ENCODE measurements at places on chromosomes 6 and 20. TPM values are rescaled to one million over a fixed set of nuclear protein-coding genes. Genes with fewer than 3 reads are reported as not detected.

- no peak for DNase-seq
- H3K4me3 ChIP-seq = no peak overlapping the region
- no peaks in the 10 kb centered on the region for H3K4me1 ChIP-seq
- no peaks in the 10 kb centered on the region for H3K36me3 ChIP-seq
- no peaks in the 10 kb centered on the region for H3K27me3 ChIP-seq
These were observed 241.6 kb downstream of the LY86 start for GRCh38 chr6:6829872-6830685.

DNA sequence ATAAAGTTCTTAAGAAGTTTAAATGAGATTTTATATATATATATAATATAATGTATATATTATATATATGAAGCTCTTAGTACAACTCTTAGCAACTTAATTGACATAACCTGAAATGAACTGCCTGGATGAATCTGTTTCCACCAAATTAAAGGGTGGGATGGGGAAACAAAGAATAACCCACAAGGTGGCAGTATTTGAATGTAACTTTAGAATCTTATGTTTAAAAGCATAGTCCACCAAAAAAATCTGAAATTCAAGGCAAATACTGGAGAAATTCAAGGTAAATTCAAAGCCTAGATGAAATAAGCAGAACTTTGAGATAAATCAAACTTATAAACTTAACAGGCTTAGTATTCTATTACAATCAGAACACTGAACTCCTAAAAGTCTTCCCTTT lies 4.4 kb upstream of the IBTK start:
- H3K27ac ChIP-seq = no peak overlapping the region
- H3K27me3 ChIP-seq = no peaks in the 10 kb centered on the region
- H3K36me3 ChIP-seq = no peaks in the 10 kb centered on the region
- no peak for DNase-seq

GRCh38 chr6:149233056-149233715 lies 84.3 kb upstream of the TAB2 start:
- no peaks in the 10 kb centered on the region for H3K27me3 ChIP-seq
- no peak overlapping the region for H3K4me3 ChIP-seq
- no peak for DNase-seq
- H3K4me1 ChIP-seq = peaks cover 16% of the 10 kb centered on the region
- H3K36me3 ChIP-seq = no peaks in the 10 kb centered on the region
- peak overlapping the region; percentile 90 for H3K27ac ChIP-seq

Gene GCNT2
- 3.3 TPM for total RNA-seq

DNA sequence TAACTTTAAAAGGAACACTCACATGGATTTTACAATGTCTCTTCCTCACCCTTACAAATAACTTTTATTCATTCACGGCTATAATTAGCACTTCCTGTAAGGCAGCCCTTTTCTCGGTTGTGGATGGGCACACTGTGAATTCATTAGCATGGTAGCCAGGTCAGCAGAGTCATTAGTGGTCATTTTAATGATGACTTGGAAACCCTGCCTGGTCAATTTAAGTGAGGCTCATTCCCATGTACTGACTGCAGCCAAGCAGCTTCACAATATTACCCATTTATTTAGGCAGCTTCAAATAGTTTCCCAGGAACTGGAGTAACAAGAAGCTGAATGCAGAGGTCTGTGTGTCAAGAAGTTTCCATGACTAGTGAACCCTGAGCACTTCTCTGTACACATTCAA lies 248.8 kb downstream of the KHDC1L start:
- H3K4me3 ChIP-seq = no peak overlapping the region
- no peak overlapping the region for H3K27ac ChIP-seq
- no peak for DNase-seq
- no peaks in the 10 kb centered on the region for H3K27me3 ChIP-seq

- H3K4me1 ChIP-seq = no peaks in the 10 kb centered on the region
- no peak overlapping the region for H3K27ac ChIP-seq
- H3K27me3 ChIP-seq = peaks cover 34% of the 10 kb centered on the region
- no peak for DNase-seq
These were observed 6.9 kb downstream of the PHACTR3 start for GRCh38 chr20:59611286-59611685.

- peak; percentile 74 for DNase-seq
- no peak overlapping the region for H3K4me3 ChIP-seq
- H3K36me3 ChIP-seq = no peaks in the 10 kb centered on the region
- no peaks in the 10 kb centered on the region for H3K4me1 ChIP-seq
- no peaks in the 10 kb centered on the region for H3K27me3 ChIP-seq
These were observed 111.2 kb upstream of the MMS22L start for GRCh38 chr6:97394160-97394748.

DNA sequence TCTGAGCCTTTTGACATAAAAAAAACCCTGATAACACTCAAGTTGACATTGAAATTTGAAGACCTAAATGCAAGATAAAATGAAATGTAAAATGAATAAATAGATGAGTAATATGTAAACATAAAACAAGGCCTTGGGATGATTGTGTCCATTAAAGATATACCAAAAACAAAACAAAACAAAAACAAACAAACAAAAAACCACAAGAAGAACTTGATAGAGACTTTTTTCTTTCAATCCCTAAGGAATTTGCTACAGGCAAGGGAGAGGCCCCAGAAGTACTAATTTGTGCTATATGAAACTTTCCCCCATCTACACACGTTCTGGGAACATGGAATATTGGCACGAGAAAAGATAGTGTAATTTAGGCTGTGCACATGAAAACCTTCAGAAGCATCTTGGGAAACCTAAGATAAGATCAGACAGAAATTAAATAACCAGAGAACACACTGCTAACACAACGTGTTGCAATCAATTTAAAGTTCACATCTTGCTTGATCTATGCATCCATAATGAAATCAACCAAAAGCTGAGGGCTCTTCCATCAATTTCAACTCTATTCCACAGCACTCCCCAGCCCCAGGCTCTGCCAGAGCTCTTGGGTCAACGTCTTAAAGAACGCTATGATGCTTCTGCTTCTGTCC lies 201.1 kb upstream of the RREB1 start:
- no peaks in the 10 kb centered on the region for H3K4me1 ChIP-seq
- no peaks in the 10 kb centered on the region for H3K27me3 ChIP-seq
- no peaks in the 10 kb centered on the region for H3K36me3 ChIP-seq
- no peak for DNase-seq
- H3K27ac ChIP-seq = no peak overlapping the region

DNA sequence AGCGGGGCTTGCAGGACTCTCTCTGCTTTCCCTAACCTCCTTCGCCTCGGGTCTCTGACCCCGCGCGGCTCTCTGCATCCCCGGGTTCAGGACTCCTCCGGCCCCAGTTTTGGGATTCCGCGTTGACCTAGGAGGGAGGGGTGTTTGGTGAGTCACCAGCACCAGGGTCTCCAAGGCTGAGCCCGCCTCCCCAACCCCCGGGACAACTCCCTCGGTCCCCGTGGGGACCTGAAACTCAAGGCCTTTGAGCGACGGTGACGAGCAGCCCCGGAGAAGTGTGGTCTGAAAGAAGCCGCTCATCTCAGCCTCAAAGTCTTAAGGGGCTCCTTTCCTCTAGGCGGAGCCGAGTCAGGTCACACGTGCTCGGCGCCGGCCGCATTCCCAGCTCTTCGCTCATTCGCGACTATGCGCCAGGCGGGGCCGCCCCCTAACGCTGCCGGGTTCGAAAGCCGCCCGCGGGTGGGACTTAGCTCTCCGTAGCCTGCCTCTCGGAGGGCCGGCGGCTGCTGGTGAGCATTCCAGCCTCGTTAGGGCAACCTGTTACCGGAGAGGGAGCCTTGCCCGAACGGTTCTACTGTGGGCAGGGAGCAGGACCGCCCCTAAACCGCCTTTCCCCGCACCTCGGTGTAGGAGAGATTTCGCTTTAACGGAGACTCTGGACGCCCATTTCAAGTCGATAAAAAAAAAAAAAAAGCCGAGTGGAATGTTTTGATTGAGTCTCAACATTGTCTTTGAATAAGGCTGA lies 3.0 kb upstream of the PRDM13 start:
- peak overlapping the region; percentile 35 for H3K4me3 ChIP-seq
- H3K4me1 ChIP-seq = peaks cover 22% of the 10 kb centered on the region
- H3K27ac ChIP-seq = no peak overlapping the region
- DNase-seq = no peak

DNA sequence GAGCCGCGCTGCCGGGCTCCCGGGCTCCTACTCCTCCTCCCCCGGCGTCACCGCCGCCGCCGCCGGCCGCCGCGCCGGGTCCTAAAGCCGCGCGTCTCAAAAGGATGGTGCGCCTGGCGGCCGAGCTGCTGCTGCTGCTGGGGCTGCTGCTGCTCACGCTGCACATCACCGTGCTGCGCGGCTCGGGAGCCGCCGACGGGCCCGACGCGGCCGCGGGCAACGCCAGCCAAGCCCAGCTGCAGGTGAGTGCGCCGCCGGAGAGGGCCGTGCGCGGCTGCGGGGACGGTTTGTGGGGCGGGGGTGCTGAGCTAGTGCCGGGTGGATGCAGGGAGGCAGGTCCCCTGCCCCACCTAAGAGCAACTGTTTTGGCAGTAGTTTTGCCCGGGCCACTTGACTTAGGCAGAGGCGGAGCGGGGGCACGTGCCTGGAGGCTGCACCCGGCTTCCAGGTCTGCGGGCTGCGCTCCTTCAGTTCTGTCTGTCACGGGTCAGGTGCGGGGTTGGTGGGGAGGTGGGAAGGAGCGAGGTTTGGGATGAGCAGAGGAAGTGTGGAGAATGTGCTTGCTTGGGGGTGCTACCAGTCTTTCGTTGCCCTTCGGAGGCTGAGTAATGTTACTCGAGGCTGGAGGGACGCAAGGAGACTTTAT lies 722 bp downstream of the ISM1 start:
- peak overlapping the region; percentile 43 for H3K4me3 ChIP-seq
- H3K36me3 ChIP-seq = no peaks in the 10 kb centered on the region
- no peak for DNase-seq
- H3K27ac ChIP-seq = no peak overlapping the region
- peaks cover 29% of the 10 kb centered on the region for H3K4me1 ChIP-seq

DNA sequence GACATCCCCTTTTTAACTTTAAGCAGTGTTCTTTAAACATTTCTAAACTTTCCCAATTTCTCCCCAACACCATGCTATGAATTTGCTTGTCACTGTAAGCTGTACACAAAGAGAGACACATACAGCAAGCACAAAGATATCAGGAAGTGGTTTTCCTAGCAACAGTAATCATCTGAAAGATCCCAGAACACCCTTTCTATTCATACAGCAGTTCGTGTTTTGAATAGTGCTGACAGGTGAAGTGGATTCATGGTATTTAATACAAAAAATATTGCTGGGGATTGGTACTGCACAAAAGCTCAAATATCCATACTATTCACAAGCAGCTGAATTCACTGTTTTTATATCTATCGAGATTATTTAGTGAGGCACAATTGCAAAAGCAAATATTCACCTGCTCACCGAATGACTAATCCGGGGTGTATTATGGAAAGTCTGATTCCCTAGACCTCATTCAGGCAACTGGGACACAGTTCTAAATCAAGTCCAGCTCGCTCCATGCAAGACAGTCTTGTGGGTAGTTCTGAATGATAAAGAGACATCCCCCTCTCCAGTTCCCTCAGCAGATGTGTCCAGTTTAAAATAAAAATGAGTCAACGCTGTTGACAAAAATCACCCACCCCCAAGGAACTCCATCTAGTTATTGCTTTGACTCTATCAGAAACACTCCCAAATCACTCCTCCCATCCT lies 107.1 kb upstream of the TSHZ2 start:
- H3K27ac ChIP-seq = no peak overlapping the region
- H3K4me1 ChIP-seq = no peaks in the 10 kb centered on the region
- no peaks in the 10 kb centered on the region for H3K36me3 ChIP-seq
- DNase-seq = no peak
- H3K4me3 ChIP-seq = no peak overlapping the region
- no peaks in the 10 kb centered on the region for H3K27me3 ChIP-seq

Gene HLA-DRB1
- total RNA-seq = 94.8 TPM

- no peaks in the 10 kb centered on the region for H3K36me3 ChIP-seq
- H3K4me1 ChIP-seq = no peaks in the 10 kb centered on the region
- DNase-seq = no peak
- H3K4me3 ChIP-seq = no peak overlapping the region
These were observed 112.8 kb downstream of the ADTRP start for GRCh38 chr6:11665604-11666326.

DNA sequence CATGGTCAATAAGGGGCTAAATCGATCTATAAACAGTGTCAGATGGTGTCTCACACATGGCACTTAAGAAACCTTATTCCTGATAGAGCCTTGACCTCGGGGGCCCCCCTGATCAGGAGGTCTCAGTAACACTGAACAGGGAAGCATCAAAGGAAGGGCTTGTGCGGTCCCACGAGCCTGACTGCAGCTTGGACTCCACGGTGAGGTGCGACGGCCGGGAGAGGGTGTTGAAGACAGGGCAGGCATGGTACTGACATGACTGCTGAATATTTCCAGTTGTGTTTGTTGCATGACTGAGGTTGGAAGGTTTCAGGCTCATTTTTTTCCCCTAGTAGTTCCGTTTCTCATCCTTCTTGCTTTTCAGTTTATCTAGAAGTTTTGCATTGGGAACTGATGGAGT lies 107.1 kb upstream of the JAG1 start:
- no peak overlapping the region for H3K27ac ChIP-seq
- no peak overlapping the region for H3K4me3 ChIP-seq
- H3K36me3 ChIP-seq = no peaks in the 10 kb centered on the region
- DNase-seq = no peak
- H3K27me3 ChIP-seq = no peaks in the 10 kb centered on the region

Gene RTEL1
- 35.0 TPM for total RNA-seq

- no peaks in the 10 kb centered on the region for H3K36me3 ChIP-seq
- H3K4me1 ChIP-seq = no peaks in the 10 kb centered on the region
- H3K4me3 ChIP-seq = no peak overlapping the region
- no peak for DNase-seq
- no peak overlapping the region for H3K27ac ChIP-seq
These were observed 46.3 kb downstream of the MKKS start for GRCh38 chr20:10387686-10388085.

DNA sequence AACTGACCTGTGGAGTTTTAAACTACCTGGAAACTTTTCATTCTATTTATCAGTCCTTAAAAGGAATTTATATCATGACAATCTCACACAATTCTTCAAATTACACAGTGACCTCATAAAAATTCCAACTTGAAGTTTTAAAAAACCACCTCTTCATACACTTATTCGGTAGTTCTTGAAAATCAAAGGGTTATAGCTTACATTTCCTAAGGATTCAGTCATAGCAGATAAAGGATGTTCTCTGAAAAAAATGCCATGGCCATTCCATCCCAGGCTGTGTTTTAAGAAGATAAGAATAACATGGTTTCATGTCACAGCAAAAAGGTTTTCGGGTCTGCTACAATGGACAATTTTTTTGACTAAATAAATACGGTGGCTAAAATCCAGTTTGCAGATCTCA lies 41.2 kb downstream of the GOPC start:
- no peak overlapping the region for H3K4me3 ChIP-seq
- H3K27me3 ChIP-seq = no peaks in the 10 kb centered on the region
- no peak for DNase-seq
- no peaks in the 10 kb centered on the region for H3K36me3 ChIP-seq

GRCh38 chr20:9739991-9740390 lies 98.9 kb downstream of the PAK5 start:
- no peak overlapping the region for H3K27ac ChIP-seq
- H3K27me3 ChIP-seq = no peaks in the 10 kb centered on the region
- H3K4me3 ChIP-seq = no peak overlapping the region
- no peak for DNase-seq
- no peaks in the 10 kb centered on the region for H3K4me1 ChIP-seq

Gene LZTS3
- total RNA-seq = 21.6 TPM

- no peaks in the 10 kb centered on the region for H3K36me3 ChIP-seq
- no peak overlapping the region for H3K4me3 ChIP-seq
- H3K27me3 ChIP-seq = no peaks in the 10 kb centered on the region
These were observed 8.9 kb downstream of the STX11 start for GRCh38 chr6:144159223-144159622.

Gene TMEM74B
- 0.44 TPM for total RNA-seq
